ENCODE measurements at places on chromosomes 13 and 19. TPM values are rescaled to one million over a fixed set of nuclear protein-coding genes. Genes with fewer than 3 reads are reported as not detected.

Gene HSH2D
- total RNA-seq, result 10.6 TPM

Gene NLRP7
- total RNA-seq, result not detected

Gene ZNF841
- total RNA-seq, result 38.7 TPM

Gene GPR4
- total RNA-seq, result 5.1 TPM

Gene FCER2
- not detected for total RNA-seq

Gene UBE2M
- total RNA-seq, result 60.7 TPM

Gene ZNF625
- 13.3 TPM for total RNA-seq

- no peak for DNase-seq
Observed at GRCh38 chr13:108227651-108228272, 9.6 kb downstream of the ABHD13 start.

GRCh38 chr13:38564256-38565150, 122.4 kb upstream of the FREM2 start:
- DNase-seq, result no peak

DNA sequence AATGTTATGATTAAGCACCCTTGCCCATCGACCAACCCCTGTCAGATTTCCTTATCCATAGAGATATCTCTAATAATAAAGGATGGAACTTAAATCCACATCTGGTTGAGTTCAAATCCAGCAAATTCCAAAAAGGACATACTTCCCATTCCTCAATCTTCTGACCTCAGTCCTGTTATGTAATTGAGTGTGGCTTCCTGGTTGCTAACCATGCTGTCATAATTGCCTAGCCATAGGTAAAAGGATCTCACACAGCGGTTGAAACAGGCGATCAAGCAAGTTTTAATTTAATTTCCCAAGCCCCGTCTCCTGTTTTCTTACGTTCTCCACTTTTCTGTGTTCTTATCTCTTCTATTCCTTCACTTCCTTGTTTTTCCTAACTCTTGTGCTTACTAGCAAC, 550.3 kb downstream of the GPC6 start:
- DNase-seq, result no peak

- no peak for DNase-seq
Observed at GRCh38 chr19:43380771-43381386, 27.4 kb downstream of the CD177 start.

DNA sequence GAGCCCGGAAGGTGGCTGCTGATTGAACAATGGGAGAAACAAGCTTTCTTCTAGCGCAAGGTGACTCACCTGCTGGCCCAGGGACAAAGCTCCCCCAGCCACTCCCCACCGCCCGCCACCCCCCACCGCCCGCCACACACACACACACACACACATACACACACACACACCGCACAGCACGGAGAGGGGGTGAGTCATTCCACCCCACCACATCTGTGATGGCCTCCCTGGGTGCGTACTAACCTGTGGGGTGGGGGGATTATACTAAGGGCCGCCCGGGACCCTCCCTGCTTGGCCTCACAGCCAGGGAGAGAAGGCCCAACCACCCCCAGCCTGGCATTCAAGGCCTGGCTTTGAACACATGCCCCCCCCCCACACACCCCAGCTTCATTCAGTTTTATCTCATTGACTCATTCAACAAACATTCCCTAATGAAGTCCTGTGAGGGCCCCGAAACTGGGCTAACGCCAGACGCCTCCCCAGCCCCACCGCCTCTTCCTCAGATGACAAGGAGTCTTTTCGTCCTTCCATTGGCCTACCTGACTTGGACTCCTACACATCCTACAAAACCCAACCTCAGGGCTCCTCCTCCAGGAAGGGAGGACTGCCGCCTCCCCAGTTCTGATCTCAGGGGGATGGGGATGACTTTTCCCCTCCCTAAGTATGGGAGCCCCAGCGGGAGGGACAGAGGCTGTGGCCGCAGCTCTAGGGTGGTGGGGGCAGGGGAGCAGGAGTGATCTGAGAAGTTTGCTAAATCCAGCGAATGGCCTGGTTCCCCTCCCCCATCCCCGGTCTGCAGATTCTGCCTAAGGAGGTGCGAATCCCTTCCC, 5.8 kb upstream of the ONECUT3 start:
- peak; percentile 63 for DNase-seq

GRCh38 chr13:112450904-112451240, 74.7 kb downstream of the SPACA7 start:
- DNase-seq, result no peak

GRCh38 chr13:93818345-93818744, 591.7 kb downstream of the GPC6 start:
- no peak for DNase-seq
